ENCODE measurements at places on chromosomes 16 and 17. TPM values are rescaled to one million over a fixed set of nuclear protein-coding genes. Genes with fewer than 3 reads are reported as not detected.
A peak's percentile ranks its signal among the peaks of the same experiment; 100 is the strongest.

- no peak for DNase-seq
- H3K4me3 ChIP-seq = no peak overlapping the region
- H3K4me1 ChIP-seq = no peaks in the 10 kb centered on the region
- no peaks in the 10 kb centered on the region for H3K36me3 ChIP-seq
- H3K27ac ChIP-seq = no peak overlapping the region
Measured at GRCh38 chr17:56809106-56809819, 24.5 kb downstream of the C17orf67 start.

- no peaks in the 10 kb centered on the region for H3K27me3 ChIP-seq
- peak; percentile 19 for DNase-seq
- H3K27ac ChIP-seq = no peak overlapping the region
- H3K36me3 ChIP-seq = no peaks in the 10 kb centered on the region
Measured at GRCh38 chr17:80817861-80818260, 173.8 kb upstream of the CHMP6 start.

HCRT gene
- total RNA-seq = not detected

DNA sequence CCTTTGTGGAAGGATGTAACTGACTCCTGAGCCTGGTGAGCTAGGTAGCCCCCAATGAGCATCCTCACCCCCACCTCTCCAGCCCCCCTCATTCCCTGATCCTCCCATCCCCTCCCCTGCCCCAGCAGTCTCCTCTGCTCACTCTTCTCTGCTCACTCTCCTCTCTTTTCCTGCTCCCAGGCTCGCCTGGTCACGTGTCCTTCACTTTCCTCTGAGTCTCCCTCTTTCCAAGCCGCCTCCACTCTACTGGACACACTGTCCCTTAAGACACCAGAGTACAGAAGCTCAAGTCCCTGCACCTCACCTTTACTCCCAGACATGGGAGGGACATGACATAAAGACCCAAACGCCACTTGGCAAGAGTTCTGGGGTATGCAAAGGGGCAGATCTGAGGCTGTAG is 76.3 kb upstream of the RBL2 start:
- H3K4me3 ChIP-seq = no peak overlapping the region
- H3K27me3 ChIP-seq = no peaks in the 10 kb centered on the region
- no peak overlapping the region for H3K27ac ChIP-seq
- no peaks in the 10 kb centered on the region for H3K4me1 ChIP-seq
- H3K36me3 ChIP-seq = no peaks in the 10 kb centered on the region

DNA sequence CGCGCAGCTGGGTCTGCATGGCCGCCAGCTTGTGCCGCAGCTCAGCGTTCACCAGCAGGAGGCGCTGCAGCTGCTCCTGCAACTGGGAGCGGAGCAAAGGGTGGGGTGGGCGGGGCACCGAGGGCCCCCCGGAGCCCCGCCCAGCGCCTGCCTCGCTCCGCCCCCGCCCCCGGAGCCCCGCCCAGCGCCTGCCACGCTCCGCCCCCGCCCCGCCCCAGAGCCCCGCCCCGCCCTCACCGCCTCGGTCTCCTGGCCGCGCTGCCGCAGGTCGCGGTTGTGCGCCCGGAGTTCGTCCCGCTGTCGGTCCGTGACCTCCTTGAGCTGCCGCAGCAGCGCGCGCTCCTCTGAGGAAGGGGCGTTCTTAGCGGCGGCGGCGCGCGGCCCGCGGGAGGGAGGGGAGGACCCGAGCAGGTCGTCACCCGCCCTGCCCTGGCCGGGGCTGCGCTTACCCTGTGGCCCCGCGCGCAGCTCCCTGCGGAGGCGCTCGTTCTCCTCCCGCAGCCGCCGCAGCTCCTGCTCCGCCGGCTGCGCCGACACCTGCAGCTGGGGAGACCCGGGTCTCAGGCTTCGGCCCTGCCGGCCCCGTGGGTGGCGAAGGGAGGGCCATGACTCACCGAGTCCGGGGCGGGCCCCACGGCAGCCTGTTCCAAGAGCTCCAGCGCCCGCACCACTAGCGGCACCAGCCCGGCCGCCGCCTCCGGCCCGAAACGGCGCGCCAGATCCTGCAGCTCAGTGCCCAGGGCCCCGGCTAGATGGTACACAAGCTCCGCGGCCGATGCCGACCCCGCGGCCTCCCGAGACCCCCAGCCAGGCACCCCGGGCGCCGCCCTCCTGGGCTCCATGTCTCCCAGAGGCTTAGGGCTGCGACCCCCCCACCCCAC is 463 bp downstream of the RILP start:
- peak; percentile 76 for DNase-seq
- peak overlapping the region; percentile 60 for H3K27ac ChIP-seq
- peak overlapping the region; percentile 56 for H3K4me3 ChIP-seq
- peaks cover 24% of the 10 kb centered on the region for H3K4me1 ChIP-seq

DNA sequence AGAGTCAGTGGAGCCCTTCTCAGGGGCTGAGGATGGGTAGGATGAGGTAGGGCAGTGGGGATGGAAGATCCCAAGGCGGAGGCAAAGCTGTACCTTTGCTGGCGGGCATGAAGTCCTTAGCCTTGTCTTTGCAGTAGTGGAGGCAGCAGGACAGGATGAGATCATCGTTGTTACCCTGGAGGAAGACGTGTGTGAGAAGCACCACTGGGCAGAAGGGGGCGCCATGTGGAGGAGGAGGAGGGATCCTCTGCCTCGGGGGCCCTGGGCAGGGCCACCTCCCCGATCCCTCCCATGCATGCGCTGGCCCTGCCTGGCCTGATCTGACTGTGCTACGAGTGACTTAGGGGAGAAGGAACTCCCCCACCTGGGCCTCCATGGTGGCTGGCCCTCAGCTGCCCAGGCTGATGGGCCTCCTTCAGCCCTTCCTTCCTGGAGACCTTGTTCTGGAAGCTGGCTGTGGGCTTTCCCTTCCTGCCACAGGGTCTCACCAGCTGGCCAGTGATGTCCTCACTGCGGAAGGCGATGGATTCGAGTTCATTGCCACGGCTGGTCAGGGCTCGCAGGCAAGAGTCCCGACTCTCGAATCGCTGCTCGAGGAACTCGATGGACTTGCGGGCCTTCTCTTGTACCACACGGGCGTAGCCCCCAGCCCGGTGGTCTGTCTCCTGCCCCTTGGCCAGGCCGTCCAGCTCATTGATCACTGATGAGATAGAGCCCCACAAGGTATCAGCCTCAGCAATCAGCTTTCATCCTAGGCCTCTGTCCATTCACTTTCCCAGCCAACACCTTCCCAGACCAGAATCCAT is 10.3 kb downstream of the HIC1 start:
- peak; percentile 69 for DNase-seq
- no peaks in the 10 kb centered on the region for H3K27me3 ChIP-seq
- H3K36me3 ChIP-seq = peaks cover 2% of the 10 kb centered on the region
- no peak overlapping the region for H3K4me3 ChIP-seq
- peaks cover 93% of the 10 kb centered on the region for H3K4me1 ChIP-seq
- peak overlapping the region; percentile 99 for H3K27ac ChIP-seq
